ENCODE measurements at places on chromosomes 12 and 14.

DNA sequence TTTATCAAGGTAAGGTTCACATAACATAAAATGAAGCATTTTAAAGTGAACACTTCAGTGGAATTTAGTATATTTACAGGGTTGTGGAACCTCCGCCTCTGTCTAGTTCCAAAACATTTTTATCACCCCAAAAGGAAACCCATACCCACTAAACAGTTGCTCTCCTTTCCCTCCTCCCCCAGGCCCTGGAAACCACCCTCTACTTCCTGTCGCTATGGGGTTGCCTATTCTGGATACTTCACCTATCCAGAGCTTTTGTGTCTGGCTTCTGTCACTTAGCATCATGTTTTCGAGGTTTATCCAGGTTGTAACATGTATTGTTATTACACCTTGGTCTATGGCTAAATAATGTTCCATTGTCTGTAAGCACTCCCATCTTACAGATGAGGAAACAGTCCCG, 27.7 kb upstream of the ZFP36L1 start:
- no peak for DNase-seq

- DNase-seq, result no peak
Observed at GRCh38 chr14:99009871-99010270, 262.1 kb downstream of the BCL11B start.

DNA sequence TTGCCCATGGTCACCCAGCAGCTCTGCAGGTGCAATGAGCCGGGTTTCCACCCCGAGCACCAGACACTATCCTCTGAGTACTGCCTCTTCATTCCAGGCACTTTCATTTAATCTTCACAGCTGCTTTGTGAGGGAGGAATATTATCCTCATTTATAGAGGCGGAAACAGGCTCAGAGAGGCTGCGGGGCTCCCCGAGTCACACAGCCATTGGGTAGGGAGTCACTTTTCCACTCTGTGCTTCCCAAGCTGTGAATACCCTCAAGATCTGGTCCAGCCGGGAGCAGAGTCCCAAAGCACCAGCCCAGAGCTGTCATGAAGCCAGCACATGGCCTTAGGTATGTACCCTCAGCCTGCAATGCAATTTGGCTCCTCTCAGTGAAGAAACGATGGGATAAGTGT, 51.7 kb upstream of the RIN3 start:
- no peak for DNase-seq

- DNase-seq, result no peak
Observed at GRCh38 chr14:99966037-99966835, 99.0 kb upstream of the EVL start.

GRCh38 chr12:56684745-56685359, 3.2 kb downstream of the PTGES3 start:
- peak; percentile 26 for DNase-seq

GRCh38 chr12:2552000-2552756, 242.6 kb upstream of the FKBP4 start:
- no peak for DNase-seq

DNA sequence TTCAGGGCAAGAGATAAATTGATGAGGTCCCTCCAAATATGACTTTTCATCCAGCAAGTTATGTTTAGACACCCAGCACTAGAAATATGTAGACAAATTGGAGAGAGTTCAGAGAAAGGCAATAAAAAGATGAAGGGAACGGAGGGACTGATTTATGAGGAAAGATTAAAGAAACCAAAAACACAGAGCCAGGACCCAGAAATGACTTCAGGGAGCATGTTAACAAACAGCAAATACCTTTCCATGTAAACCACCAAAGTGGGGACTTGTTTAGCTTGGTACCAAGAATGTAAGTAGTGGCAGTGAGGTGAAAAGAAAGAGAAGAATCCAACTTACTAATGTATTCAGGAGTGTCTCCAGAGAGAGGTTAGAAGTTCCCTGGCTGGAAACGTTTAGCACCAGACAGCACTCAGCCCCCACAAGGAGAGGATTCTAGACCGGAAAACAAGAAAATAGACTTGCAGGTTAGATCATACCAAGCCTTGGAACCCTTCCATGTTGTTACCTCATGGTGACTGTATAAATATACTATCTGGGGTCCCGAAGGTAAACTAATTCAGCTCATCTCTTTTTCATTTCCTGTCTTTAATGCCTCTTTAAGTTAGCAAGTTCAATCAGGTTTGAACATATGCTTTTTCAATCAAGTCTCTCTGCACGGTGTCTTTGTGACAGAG, 79.2 kb downstream of the TBC1D30 start:
- no peak for DNase-seq

DNA sequence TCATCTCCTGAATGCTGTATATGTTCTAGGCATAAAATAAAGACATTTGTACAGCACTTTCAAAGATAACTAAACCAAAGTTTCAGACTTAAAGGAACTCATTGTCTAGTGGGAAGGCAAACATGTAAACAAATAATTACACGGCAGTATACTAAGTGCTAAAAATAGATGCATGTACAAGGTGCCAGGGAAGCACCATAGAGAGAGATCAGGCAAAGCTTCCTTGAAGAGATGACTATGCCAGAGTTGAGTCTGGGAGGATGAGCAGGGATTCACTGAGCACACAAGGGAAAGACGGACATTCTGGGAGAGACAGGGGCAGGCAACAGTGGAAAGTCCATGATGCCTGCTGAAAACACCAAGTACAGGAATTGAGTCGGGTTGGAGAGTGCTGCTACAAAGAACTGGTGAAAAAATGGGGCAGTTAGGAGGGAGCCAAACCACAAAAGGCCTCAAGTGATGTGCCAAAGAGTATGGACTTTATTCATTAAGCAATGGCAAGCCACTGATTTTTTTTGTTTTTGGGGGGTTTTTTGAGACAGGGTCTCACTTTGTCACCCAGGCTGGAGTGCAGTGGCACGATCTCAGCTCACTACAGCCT, 26.8 kb downstream of the ANKS1B start:
- DNase-seq, result no peak

- DNase-seq, result no peak
Observed at GRCh38 chr14:75224561-75224960, 48.1 kb upstream of the TMED10 start.

GRCh38 chr12:121489874-121490273, 90.0 kb downstream of the RNF34 start:
- DNase-seq, result no peak

- peak; percentile 60 for DNase-seq
Observed at GRCh38 chr12:101939856-101940265, 62.5 kb downstream of the DRAM1 start.

DNA sequence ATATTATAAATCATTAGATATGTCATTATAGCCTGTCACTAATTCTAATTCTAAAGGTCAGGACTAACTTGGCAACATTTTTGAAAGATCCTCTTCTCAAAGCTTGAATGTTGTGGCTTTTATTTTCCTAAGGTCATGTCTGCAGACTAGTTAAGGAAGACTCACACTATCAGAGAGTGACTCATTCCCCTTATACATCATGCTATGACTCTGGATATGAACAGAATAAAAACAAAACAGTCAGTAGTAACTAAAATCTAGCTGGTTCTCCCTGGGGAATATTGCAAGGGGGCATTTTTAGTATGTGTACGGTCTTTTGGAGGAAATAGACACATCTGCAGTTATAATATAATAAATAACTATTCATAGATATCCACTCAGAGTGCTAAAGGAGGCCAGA, 170.6 kb downstream of the SLC2A13 start:
- no peak for DNase-seq

GRCh38 chr12:120710805-120711296, 593 bp downstream of the UNC119B start:
- DNase-seq, result no peak

DNA sequence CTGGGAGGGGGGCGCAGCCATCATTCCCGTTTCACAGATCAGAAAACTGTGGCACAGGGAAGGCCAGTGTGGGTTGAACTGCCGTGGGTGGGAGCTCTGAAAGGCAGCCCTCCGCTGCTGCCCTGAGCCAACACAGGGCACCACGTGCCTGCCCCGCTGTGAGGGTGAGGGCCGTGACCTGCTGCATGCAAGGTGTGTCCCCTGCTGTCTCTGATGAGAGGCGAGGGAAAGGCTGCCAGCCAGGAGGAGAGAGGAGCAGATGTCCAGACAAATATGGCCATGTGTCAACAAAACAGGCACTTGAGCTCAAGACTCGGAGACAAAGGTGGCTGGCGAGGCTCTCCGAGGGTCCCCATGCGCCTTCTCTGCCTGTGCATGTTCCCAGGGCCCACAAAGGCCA, 108.8 kb downstream of the RBM19 start:
- DNase-seq, result no peak

GRCh38 chr12:122867691-122868461, 28.0 kb downstream of the VPS37B start:
- DNase-seq, result no peak

- peak; percentile 28 for DNase-seq
Observed at GRCh38 chr14:90503582-90503981, 106.8 kb downstream of the CALM1 start.

GRCh38 chr12:116006141-116006540, 271.4 kb downstream of the MED13L start:
- DNase-seq, result no peak

DNA sequence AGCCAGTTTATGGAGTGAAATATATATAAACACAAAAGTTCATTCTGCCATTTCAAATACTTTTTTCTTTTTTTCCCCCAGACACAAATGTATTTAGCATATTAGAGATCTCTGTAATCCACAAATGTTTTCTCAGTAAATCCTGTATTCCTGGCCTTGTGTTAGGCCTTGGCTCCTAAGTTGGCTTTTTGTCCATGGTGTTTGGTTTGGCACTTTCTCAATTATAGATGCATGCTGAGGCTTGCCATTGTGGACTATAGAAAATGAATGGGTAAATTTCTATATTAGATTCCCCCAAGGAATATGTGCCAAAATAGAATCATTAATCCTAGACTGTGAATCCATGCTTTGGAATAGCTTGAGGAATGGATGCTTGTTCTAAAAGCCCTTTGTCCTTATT, 17.0 kb downstream of the RIC8B start:
- no peak for DNase-seq

DNA sequence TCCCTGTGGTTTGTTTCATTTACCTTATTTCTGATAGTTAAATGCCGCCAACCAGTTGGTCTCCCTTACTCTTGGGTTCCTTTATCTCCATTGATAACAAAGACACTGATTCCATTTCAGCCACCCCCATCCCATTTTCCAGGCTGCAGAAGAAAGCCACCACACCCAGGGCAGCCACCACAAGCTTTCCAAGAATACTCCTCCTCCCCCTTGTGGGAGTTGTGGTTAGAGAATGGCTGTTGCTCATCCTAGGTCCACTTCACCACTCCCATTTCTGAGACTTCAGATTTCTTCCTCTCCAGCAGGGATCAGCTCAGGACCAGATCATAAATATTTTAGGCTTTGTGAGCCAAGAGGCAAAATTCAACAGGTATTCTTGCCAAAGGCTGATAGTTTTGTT, 73.9 kb downstream of the ANO4 start:
- DNase-seq, result no peak

- DNase-seq, result no peak
Observed at GRCh38 chr12:131077931-131078391, 124.3 kb downstream of the ADGRD1 start.

- DNase-seq, result no peak
Observed at GRCh38 chr12:15344561-15344960, 22.3 kb downstream of the PTPRO start.

DNA sequence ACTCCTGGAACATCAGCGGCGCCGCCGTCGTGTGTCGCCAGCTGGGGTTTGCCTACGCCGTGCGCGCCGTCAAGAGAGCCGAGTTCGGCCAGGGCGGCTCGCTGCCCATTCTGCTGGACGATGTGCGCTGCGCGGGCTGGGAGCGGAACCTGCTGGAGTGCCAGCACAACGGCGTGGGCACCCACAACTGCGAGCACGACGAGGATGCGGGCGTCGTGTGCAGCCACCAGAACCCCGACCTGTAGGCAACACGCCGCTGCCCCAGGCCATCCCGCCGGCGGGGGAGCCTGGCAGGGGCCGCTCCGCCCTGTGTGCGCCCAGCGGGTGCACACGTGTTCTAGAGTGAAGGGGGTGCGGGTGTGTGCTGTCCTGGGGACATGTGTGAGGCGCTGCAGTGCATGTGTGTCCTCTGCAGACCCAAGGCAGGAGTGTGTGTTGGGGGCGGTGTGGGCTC, 8.7 kb upstream of the CYP46A1 start:
- no peak for DNase-seq

DNA sequence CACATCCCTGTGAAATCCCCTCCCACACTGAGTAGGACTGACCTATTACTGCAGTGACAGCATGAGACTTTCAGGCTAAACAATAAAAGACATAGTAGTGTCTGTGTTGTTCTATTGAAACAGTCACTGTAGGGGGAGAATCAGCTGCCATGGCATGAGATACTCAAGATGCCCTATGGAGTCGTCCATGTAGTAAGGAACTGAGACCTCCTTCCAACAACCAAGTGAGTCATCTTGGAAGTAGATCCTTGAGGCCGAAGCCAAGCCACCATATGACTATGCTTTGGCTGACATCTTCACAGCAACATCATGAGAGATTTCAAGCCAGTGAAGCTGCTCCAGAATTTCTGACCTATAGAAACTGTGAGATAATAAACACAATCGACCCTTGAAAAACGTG, 12.1 kb upstream of the LRP6 start:
- DNase-seq, result no peak

GRCh38 chr12:109553483-109553882, 19.8 kb downstream of the MMAB start:
- DNase-seq, result no peak

- DNase-seq, result no peak
Observed at GRCh38 chr12:30942936-30943335, 16.4 kb downstream of the TSPAN11 start.

DNA sequence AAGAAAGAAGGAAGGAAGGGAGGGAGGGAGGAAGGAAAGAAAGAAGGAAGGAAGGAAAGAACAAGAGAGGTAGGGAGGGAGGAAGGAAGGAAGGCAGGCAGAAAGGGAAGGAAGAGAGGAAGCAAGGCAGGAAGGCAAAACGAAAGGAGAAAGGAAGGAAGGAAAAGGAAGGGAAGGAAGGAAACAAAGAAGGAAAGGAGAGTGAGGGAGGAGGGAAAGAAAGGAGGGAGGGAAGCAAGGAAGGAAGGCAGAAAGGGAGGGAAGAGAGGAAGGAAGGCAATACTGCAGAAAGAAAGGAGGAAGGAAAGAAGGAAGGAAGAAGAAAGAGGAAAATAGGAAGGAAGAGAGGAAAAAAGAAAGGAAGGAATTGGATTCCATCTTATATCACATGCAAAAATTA, 1303.1 kb upstream of the TMEM132C start:
- DNase-seq, result no peak

- no peak for DNase-seq
Observed at GRCh38 chr12:82407481-82407880, 49.2 kb downstream of the METTL25 start.

GRCh38 chr12:2627835-2628191, 167.0 kb upstream of the FKBP4 start:
- peak; percentile 17 for DNase-seq

DNA sequence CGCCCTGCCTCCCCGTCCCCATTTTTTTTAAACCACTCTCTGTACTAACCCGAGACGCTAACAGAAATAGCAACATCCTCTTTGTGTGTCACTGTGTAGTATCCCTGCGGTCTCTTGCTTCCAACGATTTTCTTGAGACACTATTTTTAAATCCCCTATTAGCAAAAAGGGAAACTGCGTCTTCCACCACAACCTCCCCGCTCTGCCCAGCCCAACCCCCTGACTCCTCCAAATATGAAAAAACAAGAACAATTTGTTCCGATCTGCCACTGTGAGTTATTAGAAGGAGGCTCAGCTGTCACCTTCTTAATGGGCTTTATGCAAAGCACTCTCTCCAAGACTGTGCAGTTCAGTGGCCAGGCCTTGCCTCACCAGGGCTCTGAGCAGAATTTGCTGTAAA, 76.3 kb downstream of the MAP1LC3B2 start:
- no peak for DNase-seq
